ENCODE measurements at places on chromosomes 4 and X. TPM values are rescaled to one million over a fixed set of nuclear protein-coding genes. Genes with fewer than 3 reads are reported as not detected.

Gene SHROOM3
- total RNA-seq, result not detected

Gene TMPRSS11B
- total RNA-seq, result not detected

Gene HSFX2
- not detected for total RNA-seq

Gene MAGEE2
- total RNA-seq, result not detected

Gene PAK3
- total RNA-seq, result 0.15 TPM

Gene PPP1R2C
- total RNA-seq, result not detected

Gene CDKL2
- 0.53 TPM for total RNA-seq

Gene CTAG1A
- total RNA-seq, result not detected

Gene NOX1
- total RNA-seq, result not detected

Gene IL15
- total RNA-seq, result 0.65 TPM
